ENCODE measurements at places on chromosomes 12 and 14.

- DNase-seq, result no peak
These were observed 220.3 kb upstream of the ARID2 start for GRCh38 chr12:45509187-45509586.

GRCh38 chr14:20754308-20754707 lies 8.6 kb downstream of the EDDM3A start:
- DNase-seq, result no peak

- DNase-seq, result no peak
These were observed 88.2 kb downstream of the KLHL28 start for GRCh38 chr14:44873536-44873935.

DNA sequence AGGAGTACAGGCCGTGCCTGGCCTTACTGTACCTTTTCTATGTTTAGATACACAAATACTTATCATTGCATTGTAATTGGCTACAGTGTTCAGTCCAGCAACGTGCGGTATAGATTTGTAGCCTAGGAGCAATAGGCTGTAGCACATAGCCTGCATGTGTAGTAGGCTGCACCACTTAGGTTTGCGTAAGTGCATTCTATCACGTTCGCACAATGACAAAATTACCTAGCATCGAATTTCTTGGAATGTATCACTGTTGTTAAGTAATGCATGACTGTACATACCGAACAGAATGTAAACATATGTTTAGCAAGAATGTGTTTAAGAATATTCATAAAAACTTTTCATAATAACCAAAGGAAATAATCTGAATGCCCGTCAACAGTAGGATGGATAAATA lies 31.9 kb downstream of the VRTN start:
- DNase-seq, result no peak

- DNase-seq, result no peak
These were observed 101.2 kb upstream of the STXBP6 start for GRCh38 chr14:25150934-25151790.

DNA sequence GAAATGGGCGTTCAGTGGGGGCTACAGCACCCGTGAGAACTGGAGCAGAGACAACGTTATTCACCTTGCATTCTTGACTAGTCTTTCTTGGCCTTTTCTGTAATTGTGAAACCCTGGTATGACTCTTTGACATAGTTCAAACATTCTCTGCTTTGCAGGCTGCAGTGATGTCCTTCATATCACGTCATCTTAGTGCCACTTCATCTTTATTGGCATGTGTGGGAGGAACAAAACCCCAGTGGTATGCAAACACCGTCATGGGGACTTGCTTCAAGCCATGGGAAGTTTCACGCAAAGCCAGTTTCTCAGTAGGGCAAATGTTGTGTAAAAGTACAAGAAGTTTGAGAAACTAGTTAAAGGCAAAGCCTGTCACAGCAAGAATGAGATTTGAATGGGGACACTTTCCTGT lies 20.2 kb upstream of the DUSP16 start:
- no peak for DNase-seq

DNA sequence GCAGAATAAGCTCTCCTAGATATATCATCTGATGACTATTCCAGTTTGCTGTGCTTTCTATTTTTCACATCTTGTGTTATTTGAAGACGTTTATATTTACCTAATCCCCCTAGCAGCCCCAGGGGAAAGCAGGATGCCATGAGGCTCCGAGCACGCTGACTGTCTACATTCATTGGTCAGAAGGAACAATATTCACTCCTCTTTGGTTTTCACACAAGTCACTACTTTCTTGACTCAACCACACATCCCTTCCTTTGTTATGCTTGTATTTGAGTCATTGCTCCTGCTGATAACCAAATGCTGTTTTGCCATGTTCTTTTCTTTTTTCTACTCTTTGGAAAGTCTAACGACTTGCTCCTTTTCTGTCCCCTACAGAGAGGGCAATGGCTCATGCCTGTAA lies 86.5 kb upstream of the SLC38A2 start:
- DNase-seq, result no peak

GRCh38 chr14:75070383-75070782 lies 942 bp downstream of the ZC2HC1C start:
- no peak for DNase-seq

DNA sequence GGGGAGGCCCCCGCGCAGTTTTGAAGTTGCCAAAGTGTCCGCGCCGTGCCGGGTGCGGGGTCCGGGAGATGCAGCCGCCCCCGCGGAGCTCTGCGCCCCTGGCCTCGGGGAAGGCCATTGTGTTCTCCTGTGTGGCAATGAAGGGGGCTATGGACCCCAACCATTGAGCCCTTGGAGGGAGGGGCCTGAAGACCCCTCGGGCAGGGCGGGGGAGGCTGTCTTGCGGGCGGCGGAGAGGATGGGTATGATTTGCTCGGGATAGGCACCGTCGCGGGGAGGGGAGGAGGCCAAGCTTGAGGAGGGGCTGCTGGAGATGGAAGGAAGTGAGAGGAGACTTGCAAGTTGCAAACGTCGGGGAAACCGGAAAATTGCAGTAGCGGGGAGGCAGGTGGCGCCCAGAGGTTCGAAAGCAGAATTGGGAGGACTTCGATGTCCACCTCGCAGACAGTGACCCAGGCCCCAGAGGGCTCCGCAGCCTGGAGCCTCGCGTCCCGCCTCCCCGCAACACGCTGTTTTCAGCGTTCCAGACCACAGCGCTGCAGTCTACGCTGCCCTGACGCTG lies 25.4 kb downstream of the BCL11B start:
- no peak for DNase-seq

- no peak for DNase-seq
These were observed 114.3 kb downstream of the SLC15A5 start for GRCh38 chr12:16163146-16163545.

GRCh38 chr12:108360487-108360886 lies 21.4 kb upstream of the CMKLR1 start:
- DNase-seq, result no peak

DNA sequence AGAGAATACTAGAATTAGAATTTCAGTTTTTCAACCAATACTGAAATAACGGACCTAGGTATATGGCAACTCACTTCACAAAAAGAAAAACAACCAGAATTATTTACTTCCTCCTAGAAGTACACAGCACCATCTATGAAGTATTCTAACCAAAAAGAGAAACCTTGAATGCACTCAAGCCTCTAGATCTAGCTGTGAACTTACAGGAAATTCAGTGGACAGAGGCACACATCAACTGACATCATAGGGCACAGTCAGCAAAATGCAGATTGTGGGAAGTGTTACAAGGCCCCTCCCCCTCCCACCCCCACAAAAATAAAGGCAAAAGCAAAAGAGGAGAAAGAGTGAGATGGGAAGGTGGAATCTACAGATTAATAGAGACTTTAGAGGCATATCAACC lies 102.4 kb downstream of the TMTC1 start:
- no peak for DNase-seq

GRCh38 chr14:49106741-49107667 lies 479.2 kb downstream of the RPS29 start:
- DNase-seq, result no peak

GRCh38 chr12:103012884-103013283 lies 55.4 kb downstream of the ASCL1 start:
- DNase-seq, result no peak
